ENCODE measurements at places on chromosomes 5 and 9.

- no peak for DNase-seq
Observed at GRCh38 chr9:94657021-94657725, 17.9 kb upstream of the FBP1 start.

GRCh38 chr9:34629491-34629808, 584 bp upstream of the ARID3C start:
- DNase-seq = no peak

- DNase-seq = no peak
Observed at GRCh38 chr5:95050708-95051107, 234.2 kb downstream of the MCTP1 start.

- DNase-seq = peak; percentile 51
Observed at GRCh38 chr9:95268681-95269080, 48.8 kb downstream of the FANCC start.

GRCh38 chr9:87112656-87113055, 165.3 kb upstream of the GAS1 start:
- DNase-seq = no peak

GRCh38 chr9:114350636-114351401, 21.1 kb downstream of the ORM2 start:
- no peak for DNase-seq

DNA sequence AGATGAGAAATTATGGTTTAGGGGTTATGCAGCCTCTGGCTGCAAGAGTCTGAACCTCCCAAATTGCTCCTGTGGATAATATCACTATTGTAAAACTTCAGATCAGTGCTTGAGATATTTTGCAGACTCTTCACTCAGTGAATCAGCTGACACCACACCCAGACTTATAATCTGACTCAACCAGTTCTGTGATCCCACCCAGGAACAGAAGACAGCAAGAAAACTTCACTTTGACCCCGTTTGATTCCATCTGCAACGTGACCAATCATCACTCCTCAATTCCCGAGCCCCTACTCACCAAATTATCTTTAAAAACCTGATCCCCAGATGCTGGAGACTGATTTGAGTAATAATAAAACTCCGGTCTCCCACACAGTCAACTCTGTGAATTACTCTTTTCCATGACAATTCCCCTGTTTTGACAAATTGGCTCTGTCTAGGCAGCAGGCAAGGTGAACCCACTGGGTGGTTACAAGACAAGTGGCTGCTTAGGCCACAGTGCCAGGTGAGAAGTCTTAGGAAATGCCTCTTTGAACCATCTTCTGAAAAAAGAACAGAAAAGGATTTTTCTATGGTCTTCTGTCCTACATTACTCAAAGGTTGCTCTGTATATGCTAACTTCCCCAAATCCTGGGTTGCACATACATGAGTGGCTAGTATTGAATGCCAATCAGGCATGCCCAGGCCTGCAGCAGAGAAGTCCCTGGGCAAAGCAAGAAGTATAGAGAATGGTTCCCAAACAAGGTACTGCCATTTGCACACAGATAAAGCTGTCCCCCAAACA, 588.0 kb downstream of the PRELID2 start:
- no peak for DNase-seq

- DNase-seq = no peak
Observed at GRCh38 chr9:100619194-100619593, 41.3 kb downstream of the CAVIN4 start.

DNA sequence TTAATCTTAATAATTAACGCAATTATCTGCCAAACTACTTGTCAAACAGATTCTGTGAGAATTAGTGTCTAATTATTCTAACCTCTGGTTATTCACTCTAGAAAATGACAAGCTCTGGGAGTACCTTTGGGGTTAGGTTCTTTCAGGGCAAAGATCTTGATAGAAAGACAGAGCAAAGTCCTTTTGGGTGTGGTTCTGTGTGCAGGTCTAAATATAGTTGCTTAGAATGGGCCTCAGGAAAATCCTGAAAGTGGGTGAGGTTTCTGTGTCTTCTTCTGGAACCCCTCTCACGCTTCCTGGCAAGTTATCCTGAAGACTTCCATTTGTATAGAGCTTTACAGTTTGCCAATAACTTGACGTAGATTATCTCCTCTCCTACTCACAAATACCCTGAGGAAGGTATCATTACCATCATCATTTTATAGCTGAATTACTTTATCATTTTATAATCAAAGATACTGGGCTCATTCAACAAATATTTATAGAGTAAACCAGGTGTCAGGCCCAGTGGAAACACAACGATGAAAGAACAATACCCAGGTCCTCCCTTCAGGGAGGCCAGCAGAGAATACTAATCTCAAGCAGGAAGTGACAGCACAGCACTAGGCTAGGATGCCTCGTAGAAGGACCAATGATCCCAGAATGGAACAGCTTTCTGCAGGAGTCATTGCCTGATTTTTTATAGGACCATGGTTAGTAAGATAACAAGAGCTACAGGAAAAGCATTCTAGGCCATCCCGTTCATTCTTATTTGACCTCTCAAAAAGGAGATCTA, 27.6 kb upstream of the LHFPL2 start:
- DNase-seq = no peak

DNA sequence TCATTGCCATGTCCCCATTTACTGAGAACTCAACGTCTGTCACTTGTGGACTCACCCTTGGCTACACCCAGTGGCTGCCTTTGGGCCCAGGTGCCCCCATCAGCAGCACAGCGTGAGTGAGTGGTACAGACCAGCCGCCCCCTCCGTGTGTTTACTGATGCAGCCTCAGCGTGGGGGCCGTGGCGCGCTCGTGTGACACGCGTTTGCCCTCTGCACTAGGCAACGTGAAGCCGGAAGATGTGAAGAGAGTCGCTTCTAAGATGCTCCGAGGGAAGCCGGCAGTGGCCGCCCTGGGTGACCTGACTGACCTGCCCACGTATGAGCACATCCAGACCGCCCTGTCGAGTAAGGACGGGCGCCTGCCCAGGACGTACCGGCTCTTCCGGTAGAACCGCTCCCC, 12.4 kb downstream of the PMPCA start:
- no peak for DNase-seq

GRCh38 chr9:15856591-15856990, 303.7 kb downstream of the CCDC171 start:
- DNase-seq = no peak

DNA sequence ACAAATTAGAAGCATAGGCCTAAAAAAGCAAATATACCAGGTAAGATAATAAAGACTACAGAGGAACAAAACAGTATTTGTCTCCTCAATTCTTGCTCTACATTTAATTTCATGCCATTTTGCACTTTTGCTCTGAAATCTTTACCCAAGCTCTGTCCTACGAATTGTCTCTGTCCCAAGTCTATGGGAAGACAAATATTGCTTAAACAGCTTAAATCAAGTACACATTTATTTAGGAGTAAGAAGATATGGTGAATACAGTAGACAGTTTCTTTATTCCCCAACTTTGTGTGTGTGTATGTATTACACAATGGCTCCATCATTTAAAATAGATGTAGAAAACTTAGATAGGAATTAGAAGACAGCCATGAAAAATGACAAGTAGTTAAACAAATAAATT, 163.5 kb upstream of the POU5F2 start:
- no peak for DNase-seq

- peak; percentile 44 for DNase-seq
Observed at GRCh38 chr9:27771803-27772545, 198.7 kb upstream of the C9orf72 start.

- DNase-seq = no peak
Observed at GRCh38 chr5:143182106-143182505, 221.4 kb downstream of the NR3C1 start.

DNA sequence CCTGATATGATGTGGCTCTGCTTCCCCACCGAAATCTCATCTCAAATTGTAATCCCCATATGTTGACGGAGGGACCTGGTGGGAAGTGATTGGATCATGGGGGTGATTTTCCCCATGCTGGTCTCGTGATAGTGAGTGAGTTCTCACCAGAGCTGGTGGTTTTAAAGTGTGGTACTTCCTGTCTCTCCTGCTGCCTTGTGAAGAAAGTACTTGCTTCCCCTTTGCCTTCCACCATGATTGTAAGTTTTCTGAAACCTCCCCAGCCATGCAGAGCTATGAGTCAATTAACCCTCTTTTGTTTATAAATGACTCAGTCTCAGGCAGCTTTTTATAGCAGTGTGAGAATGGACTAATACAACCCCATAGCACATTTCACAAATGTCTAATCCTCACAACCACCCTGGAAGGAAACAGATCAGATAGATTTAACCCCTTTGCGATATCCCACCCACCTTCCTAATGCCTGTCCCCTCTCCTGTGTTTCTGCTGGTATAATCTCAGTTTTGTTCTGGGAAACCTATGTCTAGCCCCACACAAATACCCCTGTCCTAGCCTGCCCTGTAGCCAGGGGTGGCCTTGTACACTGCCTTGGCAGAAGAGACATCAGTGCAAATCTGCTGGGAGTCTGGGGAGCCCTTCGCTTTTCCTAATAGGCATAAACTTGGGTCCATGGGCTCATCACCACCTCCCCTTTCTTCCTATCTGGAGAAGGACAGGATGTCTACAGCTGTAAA, 157.0 kb upstream of the RAI14 start:
- no peak for DNase-seq

DNA sequence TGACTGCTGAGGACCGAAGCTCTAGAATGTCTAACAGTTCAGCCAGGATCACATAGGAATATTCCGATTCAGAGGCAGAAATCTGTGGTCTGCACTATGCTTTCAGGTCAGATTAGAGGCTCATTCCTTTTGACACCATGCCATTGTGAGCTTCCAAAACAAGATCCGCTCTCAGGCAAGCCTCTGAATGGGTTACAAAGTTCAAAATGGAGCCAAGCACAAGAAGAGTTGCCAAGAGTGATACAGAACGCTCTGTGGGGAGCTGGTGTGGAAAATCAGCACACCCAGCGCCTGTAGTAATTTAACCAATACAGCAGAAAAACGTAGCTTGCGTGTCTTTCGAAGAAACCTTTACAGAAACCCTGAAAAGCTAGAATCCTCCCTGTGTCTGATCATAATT, 33.3 kb upstream of the FAT2 start:
- no peak for DNase-seq

- DNase-seq = no peak
Observed at GRCh38 chr5:32223972-32224609, 50.0 kb upstream of the GOLPH3 start.

DNA sequence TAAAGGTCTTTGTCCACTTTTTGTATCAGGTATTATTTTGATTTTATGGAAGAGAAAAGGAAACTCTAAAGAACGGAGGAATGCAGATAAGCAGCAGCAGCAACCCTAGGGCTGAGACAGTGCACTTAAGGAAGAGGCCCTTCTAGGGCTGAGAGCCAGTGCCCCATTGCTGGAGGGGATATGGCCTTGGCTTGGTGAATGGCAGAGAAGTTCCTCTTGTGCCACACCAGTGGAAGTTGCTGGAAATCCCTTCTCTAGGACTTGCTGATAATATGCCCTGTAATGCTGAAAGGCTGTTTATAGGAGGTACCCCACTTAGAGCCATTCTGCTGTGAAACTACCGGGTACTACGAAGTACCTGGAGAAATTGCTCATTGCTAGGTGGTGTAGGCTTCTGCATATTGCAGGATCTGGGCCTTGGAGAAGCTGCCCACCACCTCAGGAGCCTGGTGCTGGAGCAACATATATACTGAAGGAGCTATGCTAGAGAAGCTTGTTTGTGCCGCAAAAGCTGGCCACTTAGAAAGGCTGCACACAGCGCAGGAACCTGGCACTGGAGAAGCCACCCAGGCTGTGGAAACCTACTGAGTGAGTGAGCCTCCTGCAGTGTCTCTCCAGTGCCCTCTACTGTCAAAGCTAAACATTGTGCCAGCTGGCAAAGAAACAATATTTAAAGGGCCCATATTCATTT, 9.6 kb upstream of the UBTD2 start:
- DNase-seq = peak; percentile 37

DNA sequence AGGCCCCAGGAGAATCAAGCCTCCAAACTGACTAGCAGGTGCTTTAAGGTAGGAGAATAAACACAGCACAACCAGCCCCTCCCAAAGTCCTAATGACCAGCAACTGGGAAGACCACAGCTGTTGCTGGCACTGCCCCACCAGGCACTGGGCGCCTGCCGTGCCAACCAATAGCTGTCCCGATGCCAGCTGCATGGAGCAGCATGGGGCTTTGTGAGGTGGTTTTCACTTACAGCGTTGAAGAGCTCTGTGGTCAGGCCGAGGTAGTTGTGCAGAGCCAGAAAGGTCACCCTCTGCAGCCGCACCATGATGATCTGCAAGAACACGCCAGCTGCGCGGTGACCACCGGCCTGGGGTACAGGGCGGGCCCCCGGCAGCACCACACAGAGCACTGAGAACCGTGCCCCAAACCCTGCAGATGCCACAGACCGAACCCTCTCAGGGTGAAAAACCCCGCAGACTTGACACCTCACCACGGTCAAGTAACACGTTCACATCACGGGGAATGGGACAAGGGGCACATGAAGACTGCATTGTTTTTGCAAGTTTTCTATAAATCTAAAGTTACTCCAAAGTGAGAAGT, 28.7 kb downstream of the PNPLA7 start:
- no peak for DNase-seq

DNA sequence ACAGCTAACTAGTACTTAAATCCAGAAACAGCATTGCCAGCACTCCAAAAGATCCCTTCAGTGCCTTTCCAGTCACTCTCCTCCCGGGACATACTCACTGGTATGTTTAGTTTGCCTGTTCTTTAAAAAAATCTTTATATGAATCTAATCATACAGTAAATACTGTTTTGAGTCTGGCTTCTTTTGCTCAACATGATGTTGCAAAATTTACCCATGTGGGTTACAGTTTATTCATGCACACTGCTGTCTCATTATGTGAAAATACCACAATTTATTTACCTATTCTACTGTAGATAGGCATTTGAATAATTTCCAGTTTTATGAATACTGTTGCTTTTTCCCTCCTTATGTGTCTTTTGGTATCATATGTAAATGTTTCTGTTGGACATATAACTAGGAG, 13.5 kb downstream of the NDFIP1 start:
- no peak for DNase-seq

GRCh38 chr5:65926276-65926783, at the start of gene ERBIN:
TSS of gene ERBIN (plus strand) at chr5:65926575. CDS start at chr5:65992719, 66,144 bp downstream.
- DNase-seq = peak; percentile 17

- DNase-seq = no peak
Observed at GRCh38 chr9:4287386-4287785, 12.5 kb downstream of the GLIS3 start.

DNA sequence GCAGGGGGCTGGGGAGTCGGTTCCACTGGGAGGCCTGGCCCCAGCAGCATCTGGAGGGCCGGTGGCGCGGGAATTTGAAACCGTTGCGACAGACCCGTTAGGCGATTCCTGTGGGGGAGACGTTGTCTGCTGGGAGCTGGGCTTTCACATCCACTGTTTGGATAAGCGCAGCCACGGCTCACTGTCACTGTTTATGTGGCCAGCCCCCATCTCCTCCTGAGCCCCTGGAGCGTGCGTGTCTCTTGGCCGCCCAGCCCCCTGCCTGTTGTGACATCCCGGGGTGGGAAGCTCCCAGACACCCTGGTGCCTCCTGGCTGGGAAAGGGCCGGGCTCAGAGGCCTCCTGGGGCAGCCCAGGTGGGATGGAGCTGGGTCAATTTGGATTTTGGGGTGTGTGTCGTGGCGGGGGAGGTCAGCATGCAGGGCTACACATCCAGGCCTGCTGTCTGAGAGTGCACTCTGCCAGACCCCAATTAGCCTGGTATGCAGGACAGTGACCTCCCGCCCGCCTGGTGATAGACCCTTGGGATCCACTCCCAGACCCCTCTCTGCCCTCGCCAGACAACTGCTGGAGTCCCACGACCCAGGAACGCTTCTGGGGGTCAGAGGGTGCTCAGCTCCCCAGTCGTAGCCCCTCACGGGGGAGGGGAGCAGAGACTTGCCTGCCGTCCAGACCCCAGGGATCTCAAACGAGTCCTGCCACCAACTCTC, 62.0 kb upstream of the RNU6ATAC start:
- peak; percentile 41 for DNase-seq
